ENCODE measurements at places on chromosomes 7 and 10. TPM values are rescaled to one million over a fixed set of nuclear protein-coding genes. Genes with fewer than 3 reads are reported as not detected.

Gene PRLHR
- 2.0 TPM for total RNA-seq

Gene LRRC61
- 14.0 TPM for total RNA-seq

Gene GNAI1
- total RNA-seq = 161 TPM

Gene RARRES2
- 12.0 TPM for total RNA-seq

Gene MCM10
- 2.0 TPM for total RNA-seq
